ENCODE measurements at places on chromosomes 16 and 17. TPM values are rescaled to one million over a fixed set of nuclear protein-coding genes. Genes with fewer than 3 reads are reported as not detected.

The CD300E gene
- not detected for total RNA-seq

The RDM1 gene
- total RNA-seq = 6.3 TPM

The LRRC46 gene
- total RNA-seq = 0.81 TPM

The ARHGAP23 gene
- total RNA-seq = 2.6 TPM

The ABCC6 gene
- total RNA-seq = 0.07 TPM

The SNF8 gene
- 147 TPM for total RNA-seq

Measured in T-helper 1 cell treated with Interleukin-12 subunit alpha and Interleukin-12 subunit beta and Interleukin-4 antibody, amounts not matched to agents 30 ng/mL and 1 ng/mL, for 36 hours (primary cell).